ENCODE measurements at places on chromosomes 13 and 19.

DNA sequence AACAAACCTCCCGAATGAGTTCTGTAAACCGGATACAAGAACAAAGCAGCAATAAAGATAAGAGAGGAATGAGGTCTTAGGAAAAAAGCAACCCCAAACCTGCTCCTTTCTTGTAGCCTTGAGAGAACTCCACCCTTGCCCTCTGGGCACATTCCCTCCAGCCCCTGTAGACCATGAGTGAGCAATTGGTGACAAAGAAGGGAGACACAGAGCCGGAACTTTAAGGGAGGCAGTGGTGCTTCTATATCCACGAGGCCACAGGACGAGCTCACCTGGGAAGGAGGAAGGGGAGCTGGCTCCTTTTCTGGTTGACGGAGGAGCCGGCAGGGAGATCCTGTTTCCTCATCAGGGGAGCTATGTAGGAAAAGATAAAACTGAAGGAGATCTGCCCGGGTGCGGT, 13.0 kb downstream of the BRME1 start:
- no peak for DNase-seq

DNA sequence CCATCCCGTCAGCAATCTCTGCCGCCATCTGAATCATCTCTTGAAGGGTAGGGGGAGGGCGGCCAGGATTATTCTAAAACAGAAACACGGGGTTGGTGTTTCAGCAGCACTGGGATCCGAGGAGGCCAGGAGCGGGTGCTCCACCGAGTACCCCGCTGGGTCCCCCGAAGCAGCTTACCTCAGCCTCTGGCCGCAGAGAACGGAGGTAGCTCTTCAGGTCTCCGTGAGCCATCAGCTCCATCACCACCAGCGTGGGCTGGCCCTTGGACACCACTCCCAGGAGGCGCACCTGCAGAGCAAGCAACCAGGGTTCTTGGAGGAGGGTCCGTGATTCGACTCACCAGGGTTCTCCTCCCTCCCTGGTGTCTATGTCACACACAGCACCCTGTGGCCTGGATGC, 53.2 kb downstream of the ZNF557 start:
- no peak for DNase-seq

DNA sequence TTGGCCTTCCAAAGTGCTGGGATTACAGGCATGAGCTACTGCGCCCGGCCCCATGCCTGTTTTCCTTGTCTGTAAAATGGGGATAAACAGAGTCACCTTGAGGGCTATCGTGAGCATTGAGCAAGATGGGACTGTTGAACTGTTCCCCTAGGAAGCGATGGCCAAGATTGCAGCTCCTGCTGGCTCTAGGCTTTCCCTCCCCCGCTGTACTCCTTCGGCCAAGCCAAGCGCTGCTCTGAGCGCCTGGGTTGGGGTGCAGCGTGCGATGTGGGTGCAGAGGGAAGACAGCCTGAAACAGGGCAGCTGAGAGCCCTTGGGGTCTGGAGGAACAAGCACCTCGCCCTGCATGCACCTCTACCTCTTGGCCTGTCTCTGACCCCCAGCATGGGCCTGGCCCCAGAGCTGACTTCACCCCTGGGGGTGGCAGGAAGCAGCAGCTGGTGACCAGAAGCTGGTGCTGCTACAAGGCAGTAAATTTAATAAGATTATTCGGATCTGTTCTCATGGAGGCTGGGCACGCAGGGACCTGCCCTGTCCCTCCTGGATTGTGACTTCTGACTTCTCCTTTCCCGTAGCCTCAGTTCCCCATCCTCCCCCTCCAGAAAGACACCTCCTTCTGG, 5.3 kb downstream of the GNG8 start:
- DNase-seq: no peak

DNA sequence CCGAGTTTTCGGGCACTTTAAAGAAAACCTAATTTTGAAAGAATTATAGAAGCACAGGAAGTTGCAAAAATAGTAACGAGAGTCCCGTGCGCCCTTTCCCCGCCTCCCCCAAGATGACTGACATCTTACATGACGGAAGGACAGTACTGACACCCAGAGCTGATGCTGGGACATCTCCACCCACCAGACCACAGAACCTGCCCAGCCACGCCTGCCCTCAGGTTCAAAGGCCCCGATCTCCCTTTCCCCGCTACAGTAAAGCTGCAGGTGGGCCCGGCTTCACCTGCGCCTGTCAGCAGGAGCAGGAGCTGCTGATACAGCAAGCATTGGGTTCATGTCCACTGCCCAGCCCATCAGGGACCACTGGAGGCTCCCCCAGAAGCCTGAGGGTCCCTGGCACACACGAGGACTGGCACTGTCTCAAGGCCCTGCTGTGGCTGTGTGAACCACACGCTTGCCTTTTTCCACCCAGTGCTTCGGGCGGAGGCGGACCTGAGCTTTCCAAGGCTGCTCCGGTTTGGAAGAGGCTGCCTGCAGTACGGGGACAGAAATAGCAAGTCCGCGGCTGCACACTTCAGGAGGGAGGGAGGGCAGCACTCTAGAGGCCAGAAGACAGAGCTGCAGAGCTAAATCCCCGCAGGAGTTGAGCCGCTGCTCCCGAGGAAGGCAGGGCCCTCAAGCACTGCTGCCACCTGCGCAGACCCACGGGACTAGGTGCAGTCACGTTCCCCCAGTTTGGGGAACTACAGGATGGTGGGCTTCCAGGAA, 8.7 kb downstream of the MAP2K2 start:
- DNase-seq: no peak

All from fibroblast of pulmonary artery (primary cell).